ENCODE measurements at places on chromosomes 7 and 10. TPM values are rescaled to one million over a fixed set of nuclear protein-coding genes. Genes with fewer than 3 reads are reported as not detected.
A peak's percentile ranks its signal among the peaks of the same experiment; 100 is the strongest.

DNA sequence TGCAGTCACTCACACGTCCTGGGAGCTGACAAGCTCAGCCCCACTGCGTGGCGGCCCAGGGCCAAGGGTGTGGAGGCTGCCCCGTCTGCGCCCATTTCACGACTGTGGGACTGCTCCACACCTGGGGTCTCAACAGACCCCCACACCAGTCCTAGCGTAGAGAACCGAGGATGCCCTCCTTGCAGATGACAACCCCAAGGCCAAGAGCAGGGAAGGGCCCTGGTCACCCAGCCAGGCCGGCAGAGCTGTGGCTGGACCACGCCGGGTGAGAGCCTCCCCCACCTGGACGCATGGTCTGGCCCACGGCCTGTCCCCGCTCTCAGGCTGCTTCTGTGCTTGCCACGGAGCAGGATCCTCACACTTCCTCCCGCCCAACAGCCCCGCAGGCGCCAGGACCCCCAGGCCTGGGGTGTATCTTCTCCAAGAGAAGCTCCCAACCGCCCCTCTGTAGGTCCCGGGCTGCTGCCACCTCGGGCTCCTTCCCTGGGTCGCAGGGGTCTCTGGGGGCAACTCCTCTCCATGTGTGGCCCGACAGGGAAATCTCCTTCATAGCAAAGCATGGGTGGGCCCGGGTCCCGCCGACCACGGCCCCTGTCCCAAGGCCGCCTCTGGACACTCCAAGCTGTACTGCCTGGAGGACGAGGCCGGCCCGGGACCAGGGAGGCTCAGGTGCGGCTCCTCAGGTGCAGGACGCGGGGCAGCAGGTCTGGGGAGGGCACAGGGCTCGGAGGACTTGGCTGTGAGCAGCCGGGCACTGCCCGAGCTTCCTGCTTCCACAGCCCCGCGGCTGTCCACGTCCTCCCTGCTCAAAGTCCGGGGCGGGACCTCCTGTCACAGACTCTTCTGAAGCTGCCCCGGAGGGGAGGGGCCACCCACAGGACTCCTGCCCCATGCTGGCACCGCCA, 88.8 kb downstream of the FOXL3 start:
- DNase-seq, result peak; percentile 43

- no peak for DNase-seq
Observed at GRCh38 chr10:78556705-78557432, 511.9 kb upstream of the ZMIZ1 start.

DNA sequence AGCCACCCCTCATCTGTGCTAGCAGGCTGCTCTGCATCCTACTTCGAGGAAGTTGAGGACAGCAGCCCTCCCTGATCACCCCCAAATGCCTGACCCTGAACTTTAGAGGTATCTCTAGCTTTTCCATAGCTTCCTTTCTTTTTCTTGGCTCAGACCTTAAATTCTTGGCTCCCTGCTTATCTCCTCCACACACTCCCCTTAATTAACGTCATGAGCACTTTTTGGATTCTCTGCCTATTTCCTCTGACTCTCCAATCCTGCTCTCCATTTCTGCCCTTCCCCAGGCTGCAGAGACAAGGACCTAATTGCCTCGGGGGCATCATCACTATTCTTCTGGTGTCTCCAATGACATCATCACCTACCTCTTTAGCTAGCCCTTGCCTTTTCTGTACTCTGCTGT, 40.8 kb upstream of the SEC61G start:
- DNase-seq, result no peak

DNA sequence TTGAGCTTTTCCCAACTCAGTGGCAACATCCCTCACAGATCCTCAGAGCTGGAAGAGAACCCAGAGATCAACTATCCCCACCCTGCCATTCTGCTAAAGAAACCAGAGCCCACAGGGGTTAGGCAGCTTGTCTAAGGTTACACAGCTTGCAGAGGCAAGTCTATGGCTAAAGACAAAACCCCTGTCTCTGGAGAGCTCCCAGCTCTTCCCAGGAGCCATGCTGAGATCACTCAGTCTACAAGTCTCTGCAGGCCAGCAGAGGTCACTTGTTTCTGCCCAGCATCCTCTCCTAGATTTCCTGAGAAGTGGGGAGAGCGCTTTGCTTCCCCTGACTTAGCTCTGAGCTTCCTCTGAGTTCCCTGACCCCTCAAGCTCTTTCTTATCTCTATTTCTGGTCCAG, 28.5 kb upstream of the LOXL4 start:
- no peak for DNase-seq

- DNase-seq, result no peak
Observed at GRCh38 chr10:124384591-124385190, 34.0 kb downstream of the OAT start.

The FRMD4A gene
- total RNA-seq, result 13.8 TPM

DNA sequence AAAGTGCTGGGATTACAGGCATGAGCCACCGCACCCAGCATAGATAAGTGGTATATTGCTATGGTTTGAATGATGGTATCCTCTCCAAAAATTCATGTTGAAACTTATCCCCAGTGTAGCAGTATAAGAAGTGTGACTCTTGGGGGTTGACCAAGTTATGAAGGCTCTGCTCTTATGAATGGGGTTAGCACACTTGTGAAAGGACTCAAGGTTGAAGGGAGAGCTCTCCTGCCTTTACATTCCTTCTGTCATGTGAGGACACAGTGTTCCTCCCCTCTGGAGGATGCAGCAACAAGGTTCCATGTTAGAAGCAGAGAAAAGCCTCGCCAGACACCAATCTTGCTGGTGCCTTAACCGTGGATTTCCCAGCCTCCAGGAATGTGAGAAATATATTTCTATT, 58.0 kb downstream of the ADK start:
- DNase-seq, result no peak

The DENND2A gene
- 2.5 TPM for total RNA-seq

- no peak for DNase-seq
Observed at GRCh38 chr7:150307904-150308303, 15.3 kb upstream of the LRRC61 start.

DNA sequence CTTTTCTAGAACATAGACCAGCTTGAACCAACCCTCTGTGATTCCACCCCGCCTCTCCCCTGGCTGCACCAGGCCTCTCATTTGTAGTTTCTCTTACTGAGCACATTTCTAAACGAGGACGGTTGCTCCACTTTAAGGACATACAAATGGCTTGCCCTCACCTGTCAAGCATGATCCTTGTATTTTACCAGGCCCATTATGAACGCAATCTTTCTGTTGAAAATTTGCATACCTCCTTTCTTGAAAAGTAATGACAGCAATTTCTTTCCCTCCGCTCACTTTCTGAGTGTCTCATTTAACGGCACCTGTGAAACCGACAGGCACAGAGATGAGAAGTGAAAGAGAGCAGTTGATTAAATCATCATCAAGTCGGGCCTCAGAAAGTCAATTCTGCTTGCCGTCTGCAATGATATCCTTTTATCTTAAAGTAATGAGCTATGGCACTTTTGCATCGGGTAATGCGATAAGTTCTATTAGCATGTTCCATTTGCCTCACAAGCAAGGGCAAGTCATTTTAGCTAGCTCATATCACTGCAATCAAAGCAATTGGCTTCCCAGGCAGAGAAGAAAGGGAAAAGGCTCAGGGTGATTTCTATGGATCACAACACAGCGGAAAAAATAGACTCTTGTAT, 705.6 kb upstream of the GALNT17 start:
- DNase-seq, result no peak

The CRPPA gene
- 2.2 TPM for total RNA-seq

The TSPAN13 gene
- total RNA-seq, result 41.3 TPM

GRCh38 chr10:24210501-24210900, 1.6 kb downstream of the KIAA1217 start:
- DNase-seq, result no peak
